Stimulated activated CD8-positive, alpha-beta memory T cell treated with anti-CD3 and anti-CD28 coated beads, Interleukin-4, amount 100 ng/mL, for 1 hour (primary cell): ENCODE measurements at places on chromosomes 4 and X.

- no peak for DNase-seq
Observed at GRCh38 chr4:7626531-7626930, 191.8 kb upstream of the PSAPL1 start.

GRCh38 chr4:107600436-107600835 lies 119.6 kb downstream of the PAPSS1 start:
- DNase-seq = no peak

- no peak for DNase-seq
Observed at GRCh38 chr4:21802406-21802805, 146.2 kb downstream of the KCNIP4 start.

DNA sequence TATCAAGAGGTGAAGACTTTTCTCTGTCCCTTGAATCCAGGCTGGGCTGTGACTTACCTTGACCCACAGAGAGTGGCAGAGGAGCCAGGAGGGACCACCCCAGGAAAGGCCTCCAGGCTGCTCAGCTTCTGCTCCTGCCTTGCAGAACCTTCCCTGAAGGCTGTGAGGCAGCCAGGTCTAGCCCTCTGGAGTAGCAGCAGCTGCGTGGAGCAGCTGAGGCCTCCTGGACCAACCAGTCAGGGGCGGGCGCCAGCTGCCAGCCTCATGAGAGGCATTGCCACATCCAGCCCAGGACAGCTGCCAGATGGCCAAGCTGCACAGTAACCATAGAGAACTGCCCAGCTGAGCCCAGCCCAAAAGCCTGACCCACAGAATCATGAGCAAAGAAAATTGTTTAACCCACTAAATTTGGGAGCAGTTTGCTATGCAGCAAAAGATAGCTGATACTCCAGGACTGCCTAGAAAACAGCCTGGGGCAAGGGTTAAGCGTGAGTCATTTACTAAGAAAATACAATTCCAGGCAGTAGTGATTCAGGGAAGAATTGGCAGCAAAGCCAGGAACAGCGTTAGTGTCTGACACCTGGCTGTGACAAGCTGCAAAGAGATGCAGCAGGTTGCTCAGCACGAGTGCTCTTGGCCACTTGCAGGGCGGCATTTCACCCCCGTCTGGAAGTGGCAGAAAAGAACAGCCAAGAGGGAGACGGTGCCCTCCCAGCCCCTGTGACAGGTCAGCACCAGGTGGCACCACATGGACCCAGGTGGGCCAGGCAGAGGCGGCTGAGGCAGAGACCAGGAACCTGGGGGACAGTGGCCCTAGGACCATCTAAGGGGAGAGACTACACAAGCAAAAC lies 14.7 kb upstream of the PDE6B start:
- DNase-seq = no peak

- DNase-seq = no peak
Observed at GRCh38 chr4:13833171-13833804, 205.8 kb upstream of the BOD1L1 start.

DNA sequence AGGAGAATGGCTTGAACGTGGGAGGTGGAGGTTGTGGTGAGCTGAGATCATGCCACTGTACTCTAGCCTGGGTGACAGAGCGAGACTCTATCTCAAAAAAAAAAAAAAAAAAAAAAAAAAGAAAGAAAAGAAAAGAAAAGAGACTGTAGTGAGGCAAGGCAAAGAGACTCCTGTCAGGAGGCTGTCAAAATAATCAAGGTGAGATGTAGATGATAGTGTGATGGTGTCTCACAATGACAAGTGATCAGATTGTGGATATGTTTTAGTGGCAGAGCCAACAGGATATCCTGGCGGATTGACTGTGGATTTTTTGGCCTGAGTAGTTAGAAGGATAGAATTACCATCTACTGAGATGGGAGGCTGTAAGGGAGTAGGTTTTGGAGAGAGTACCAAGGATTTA lies 12.6 kb downstream of the TRPC5OS start:
- no peak for DNase-seq

GRCh38 chr4:81874661-81875515 lies 403.2 kb upstream of the RASGEF1B start:
- DNase-seq = no peak

GRCh38 chrX:30253257-30253656 lies 6.3 kb downstream of the MAGEB1 start:
- no peak for DNase-seq

DNA sequence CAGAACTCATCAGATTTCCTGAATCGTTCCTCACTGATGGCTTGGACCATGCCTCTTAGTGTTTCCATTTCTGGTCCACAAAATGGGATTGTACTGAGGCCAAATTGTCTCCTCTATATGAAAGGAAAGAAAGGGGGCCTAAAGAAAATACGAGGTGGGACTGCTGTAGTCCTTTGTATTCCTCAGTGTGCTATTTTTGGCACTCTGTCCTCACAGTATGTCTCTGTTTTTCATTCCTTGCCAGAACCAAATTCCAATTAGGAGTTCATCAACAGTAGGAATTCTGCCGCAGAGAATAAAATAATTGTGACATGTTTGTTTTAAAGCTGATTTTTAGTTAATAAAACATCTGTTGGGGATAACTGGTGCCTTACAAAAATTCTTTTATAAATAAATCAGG lies 515.7 kb downstream of the SMARCA1 start:
- DNase-seq = no peak
